ENCODE measurements at places on chromosomes 6 and 20.

GRCh38 chr20:45742596-45742995, 20.4 kb downstream of the SPINT4 start:
- no peak for DNase-seq

DNA sequence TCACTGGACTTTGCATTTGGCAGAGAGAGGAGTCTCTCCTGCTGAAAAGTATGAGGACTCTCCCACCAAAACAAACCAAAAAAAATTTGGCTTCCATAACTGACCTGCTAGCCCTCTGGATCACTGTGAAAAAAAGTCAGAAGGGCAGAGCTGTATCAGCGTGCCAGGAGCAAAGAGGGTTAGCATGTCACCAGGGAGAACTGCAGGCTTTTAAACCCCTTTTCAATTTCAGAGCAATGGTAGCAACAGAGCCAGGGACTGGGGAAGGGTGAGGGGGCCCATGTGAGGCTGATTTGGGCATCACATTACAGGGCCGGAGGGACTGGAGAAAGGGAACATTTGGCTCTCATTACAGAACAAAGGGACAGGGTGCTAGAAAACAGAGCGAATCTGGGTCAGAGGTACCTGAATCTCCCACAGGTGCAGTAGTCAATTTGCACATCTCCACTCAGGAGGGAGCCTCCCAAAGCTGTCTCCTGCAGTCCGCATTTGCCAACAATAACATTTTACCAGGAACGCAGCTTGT, 185.7 kb upstream of the EYA4 start:
- no peak for DNase-seq

DNA sequence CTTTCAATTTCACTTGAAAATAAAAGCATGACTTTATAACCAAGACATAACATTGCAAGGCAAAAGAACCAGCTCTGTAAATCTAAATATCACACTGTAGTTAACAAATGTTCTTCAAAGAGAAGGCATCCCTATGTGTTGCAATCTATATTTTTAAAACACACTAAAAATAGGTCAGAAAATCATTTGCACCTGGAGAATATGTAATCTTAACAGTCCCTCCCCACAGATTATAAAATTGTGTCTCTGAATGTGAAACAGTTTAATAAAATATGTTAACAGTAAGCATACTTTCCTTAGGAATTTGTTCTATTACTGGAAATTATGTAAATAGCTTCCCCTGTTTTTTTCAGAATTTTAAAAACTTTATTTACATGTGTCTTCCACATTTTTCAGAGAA, 351.9 kb downstream of the COL12A1 start:
- DNase-seq: no peak

GRCh38 chr6:3610206-3610605, 141.3 kb downstream of the PXDC1 start:
- no peak for DNase-seq

GRCh38 chr20:23585808-23586734, 17.8 kb upstream of the CST9L start:
- DNase-seq: no peak

GRCh38 chr6:2147766-2148448, 97.5 kb downstream of the GMDS start:
- DNase-seq: no peak

DNA sequence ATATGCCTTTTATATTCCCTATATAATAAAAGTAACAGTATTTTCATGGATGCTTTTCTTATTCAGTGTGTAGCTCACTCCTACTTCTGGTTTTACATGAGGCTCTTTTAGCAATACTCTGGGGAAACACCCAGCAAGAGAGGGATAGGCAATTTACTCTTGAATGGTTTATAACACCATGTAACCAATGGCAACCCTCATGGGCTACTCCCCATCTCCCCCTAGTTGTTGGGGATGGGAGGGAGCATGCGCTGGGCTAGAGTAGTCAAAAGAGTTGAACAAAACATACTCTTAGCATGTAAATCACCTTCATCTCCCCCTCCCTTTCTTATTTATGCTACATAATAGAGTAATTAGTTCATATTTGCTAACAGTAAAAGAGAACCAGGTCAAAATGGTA, 140.1 kb upstream of the LRFN2 start:
- no peak for DNase-seq

DNA sequence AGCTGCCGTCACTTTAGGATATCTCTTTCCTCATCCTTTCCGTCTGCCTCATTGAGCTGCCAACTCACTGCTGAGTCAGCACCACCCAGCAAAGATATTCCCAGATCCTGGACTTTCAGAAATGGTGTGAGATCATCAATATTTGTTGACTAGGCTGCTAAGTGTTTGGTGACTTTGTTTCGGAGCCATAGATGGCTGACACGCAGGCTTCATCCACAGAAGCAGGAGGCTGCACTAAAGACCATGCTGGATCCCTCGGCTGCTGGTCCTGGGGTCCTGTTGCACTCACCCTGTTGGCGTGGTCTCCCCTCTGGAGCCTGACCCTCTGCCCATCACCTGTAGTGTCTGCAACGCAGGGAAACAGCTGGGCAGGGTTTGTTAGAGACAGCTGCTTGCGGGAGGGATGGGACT, 96.5 kb downstream of the ERMARD start:
- DNase-seq: no peak

GRCh38 chr6:80610846-80611245, 504.4 kb downstream of the BCKDHB start:
- no peak for DNase-seq

GRCh38 chr6:116059713-116060571, 749 bp downstream of the FRK start:
- no peak for DNase-seq

GRCh38 chr6:93418408-93419303, 703 bp downstream of the EPHA7 start:
- peak; percentile 40 for DNase-seq

- DNase-seq: no peak
These were observed 67.7 kb downstream of the HMGCLL1 start for GRCh38 chr6:55511122-55511800.

DNA sequence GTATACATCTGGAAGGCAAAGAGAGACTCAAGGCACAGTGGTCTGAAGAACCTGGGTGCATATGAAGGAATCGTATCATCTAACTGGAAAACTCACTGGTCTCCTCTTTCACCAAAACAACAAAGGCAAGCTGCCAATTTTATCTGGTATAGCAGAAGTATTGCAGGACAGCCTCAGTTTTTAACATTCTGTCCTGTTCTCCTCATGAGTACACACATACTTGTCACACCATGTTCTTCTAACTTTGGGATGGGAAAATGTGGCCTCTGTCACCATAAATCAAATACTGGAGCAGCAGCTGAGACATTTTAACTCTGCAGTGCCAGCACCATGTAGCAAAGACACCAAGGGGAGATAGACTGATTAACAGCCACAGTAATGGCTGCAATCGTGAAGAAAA, 199.1 kb upstream of the CNR1 start:
- DNase-seq: no peak

GRCh38 chr20:48124181-48124782, 339.0 kb upstream of the SULF2 start:
- no peak for DNase-seq

GRCh38 chr6:134165561-134166201, 113.3 kb upstream of the SLC2A12 start:
- DNase-seq: no peak

- no peak for DNase-seq
These were observed 89.9 kb downstream of the AKAP7 start for GRCh38 chr6:131225127-131225526.

DNA sequence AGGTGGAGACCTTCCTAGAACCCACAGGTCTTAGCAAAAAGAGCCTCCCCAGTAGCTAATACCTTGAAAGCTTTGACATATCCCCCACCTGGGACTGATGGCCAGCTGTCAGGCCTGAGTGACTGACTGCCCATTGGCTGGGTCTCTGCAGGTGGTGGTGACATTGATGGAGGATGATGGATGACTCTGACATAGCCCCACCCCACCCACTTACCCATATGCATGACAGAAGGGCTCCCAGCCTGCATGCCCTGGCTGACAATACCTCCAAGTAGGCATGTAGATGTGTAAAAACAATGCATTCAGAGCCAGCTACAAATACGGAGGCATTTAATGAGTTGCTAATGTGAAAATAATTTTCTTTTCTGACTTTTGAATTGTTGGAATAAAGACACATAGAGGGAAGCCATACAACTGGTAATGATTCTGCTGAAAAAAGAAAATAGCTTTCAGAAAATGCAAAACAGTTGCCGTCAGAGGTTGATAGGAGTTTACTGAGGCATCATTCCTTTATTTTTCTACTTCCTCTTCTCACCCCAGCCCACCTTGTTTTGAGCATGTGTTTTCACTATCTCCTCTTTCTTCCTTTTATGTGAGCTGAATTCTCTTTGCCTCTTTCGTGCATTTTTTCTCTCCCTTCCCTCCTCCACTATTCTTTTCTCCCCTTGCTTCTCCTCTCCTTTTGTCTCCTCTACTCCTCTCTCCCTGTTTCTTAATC, 70.6 kb downstream of the OLIG3 start:
- no peak for DNase-seq

DNA sequence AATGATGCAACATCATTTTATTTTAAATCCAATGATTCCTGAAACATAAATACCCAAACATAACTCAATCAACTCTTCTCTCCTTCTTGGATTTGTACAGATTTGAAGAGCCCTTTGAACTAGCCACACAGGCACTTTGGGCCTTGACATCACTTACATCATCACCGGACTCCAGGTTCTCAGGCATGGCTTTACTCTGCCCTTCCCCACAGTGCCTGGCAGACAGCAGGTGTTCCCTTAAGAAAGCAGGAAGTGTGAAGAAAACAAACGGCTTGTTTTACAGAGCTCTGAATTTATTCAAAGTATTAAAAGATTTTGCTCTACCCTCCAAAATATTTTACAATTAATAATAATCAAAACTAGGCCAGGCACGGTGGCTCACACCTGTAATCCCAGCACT, 54.8 kb upstream of the GCM1 start:
- DNase-seq: no peak

- DNase-seq: no peak
These were observed 650.5 kb downstream of the UTRN start for GRCh38 chr6:144935661-144936060.

DNA sequence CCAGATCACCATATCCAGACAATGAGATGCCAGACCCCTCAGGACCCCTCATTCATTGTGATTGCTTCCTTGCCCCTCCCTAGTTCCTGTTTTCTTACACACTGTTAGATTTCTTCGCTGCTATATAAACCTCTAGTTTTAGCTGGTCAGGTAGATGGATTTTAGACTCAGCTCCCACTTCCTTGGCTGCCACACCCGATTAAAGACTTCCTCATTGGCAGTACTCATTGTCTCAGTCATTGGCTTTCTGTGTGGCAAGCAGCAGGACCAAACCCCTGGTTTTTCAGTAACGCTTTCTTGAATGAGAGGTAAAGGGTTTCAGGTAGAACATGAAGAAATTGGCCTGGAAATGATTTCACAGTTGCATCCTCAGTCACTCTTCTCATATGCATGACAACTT, 47.9 kb downstream of the QRSL1 start:
- DNase-seq: no peak
